GM23338 (cell line): ENCODE measurements at places on chromosomes 4 and X. TPM values are rescaled to one million over a fixed set of nuclear protein-coding genes. Genes with fewer than 3 reads are reported as not detected.

Gene CACNA1F
- 0.23 and 0.44 TPM in 2 replicates for polyA plus RNA-seq

Gene PROM1
- polyA plus RNA-seq = 30.6 and 36.6 TPM in 2 replicates

Gene BGN
- polyA plus RNA-seq = 0.71 and 1.8 TPM in 2 replicates

Gene TIGD2
- polyA plus RNA-seq = 1.8 and 2.1 TPM in 2 replicates

Gene VGLL1
- polyA plus RNA-seq = not detected in 2 replicates

Gene KLHL2
- polyA plus RNA-seq = 5.0 and 7.1 TPM in 2 replicates

Gene SH2D1A
- polyA plus RNA-seq = 0.09 TPM in 1 of 2 replicates, not detected in the other

Gene CC2D2A
- polyA plus RNA-seq = 11.1 and 13.9 TPM in 2 replicates

Gene NPY2R
- 0.16 and 0.26 TPM in 2 replicates for polyA plus RNA-seq

Gene SPANXA1
- polyA plus RNA-seq = not detected in 2 replicates

Gene TCEAL1
- 8.8 and 11.0 TPM in 2 replicates for polyA plus RNA-seq

Gene CNKSR2
- 10.9 and 13.9 TPM in 2 replicates for polyA plus RNA-seq

Gene FGFBP2
- 0.18 and 0.37 TPM in 2 replicates for polyA plus RNA-seq

Gene SUPT20HL1
- polyA plus RNA-seq = not detected in 2 replicates
